HTR-8/SVneo (cell line): ENCODE measurements at places on chromosomes 4 and X.

DNA sequence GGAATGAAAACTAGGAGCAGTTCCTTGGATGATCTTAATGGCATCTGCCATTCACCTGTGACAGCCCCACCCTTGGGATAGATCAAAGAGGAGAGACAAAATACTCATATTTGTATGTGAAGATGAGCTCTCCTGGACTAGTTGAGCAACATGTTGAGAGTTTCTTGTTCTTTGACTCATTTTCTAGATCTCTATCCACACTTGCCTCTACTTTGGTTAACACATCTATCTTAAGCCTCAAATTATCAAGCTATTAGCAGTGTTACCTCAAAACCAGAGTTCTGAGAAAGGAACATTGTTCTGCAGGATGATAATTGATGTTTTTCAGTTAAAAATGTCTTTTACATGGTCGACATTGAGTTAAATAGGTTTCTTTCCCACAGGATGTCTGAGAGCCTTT, 94.2 kb upstream of the TEX13D start:
- no peak for DNase-seq

GRCh38 chr4:167492007-167492406, 257.7 kb upstream of the SPOCK3 start:
- no peak for DNase-seq

GRCh38 chr4:113582737-113583136, 178.8 kb downstream of the CAMK2D start:
- DNase-seq: no peak

- DNase-seq: no peak
Measured at GRCh38 chrX:78357342-78358055, 30.1 kb upstream of the CYSLTR1 start.

GRCh38 chr4:148757171-148757570, 315.0 kb upstream of the NR3C2 start:
- DNase-seq: no peak

GRCh38 chr4:136302566-136302965, 1229.7 kb downstream of the PCDH18 start:
- DNase-seq: no peak

DNA sequence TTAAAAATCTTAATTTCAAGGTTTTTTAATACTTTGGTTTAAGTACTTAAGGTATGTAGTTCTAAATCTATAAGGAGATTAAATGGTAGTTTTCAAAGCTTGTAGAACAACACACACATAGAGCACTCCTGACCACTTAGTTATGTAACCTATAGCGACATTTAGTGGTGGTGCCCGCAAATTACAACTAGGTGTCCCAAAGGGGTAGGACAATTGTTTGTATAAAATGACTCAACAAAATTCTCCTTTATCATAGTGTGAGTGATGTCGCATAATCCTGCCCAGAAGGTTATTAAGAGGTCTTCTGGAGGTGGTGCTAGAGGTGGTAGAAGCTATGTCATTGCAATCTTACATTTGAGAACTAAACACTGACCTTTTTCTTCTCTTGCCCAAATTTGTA, 373.0 kb upstream of the RASGEF1B start:
- peak; percentile 10 for DNase-seq

- DNase-seq: no peak
Measured at GRCh38 chr4:151678048-151678872, 82.5 kb downstream of the GATB start.

GRCh38 chrX:123185721-123186120, 1.6 kb downstream of the GRIA3 start:
- DNase-seq: no peak

- no peak for DNase-seq
Measured at GRCh38 chrX:33989936-33990335, 142.2 kb downstream of the FAM47A start.

DNA sequence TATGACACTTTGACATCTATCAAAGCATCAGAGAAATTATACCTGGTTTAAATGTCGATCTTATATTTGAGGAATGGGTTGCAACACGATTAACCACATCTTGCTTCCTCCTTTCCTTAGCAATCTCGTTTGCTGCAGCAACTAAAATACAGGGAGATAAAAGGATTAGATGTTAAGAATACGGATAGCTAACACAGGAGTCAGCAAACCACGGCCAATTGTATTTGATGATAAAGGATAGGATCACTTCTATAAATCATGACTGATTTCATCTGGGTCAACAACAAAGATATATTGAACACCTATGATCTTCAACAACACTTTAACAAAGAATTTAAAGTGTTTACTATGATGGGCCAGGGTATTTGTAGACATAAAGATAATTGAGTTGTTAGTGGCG, 5.0 kb downstream of the MAP7D3 start:
- DNase-seq: no peak

DNA sequence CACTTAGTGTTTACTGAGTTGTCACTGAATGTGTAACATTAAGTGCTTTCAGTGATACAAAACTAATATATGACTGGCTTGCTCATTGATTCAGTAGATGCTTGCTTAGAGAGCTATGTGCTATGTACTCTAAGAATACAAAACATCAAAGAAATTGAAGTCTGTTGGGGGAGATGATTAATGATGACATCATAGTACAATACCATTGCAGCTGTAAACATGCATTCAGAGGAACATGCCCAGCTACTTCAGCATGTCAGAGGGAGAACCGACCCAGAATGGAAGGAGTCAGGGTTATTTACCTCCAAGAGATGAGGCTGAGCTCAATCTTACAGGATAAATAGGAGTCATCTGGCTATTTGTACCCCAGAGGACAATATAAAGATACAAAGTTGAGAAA, 290.8 kb downstream of the TENM3 start:
- no peak for DNase-seq

- no peak for DNase-seq
Measured at GRCh38 chrX:55750256-55750655, 32.7 kb downstream of the RRAGB start.

DNA sequence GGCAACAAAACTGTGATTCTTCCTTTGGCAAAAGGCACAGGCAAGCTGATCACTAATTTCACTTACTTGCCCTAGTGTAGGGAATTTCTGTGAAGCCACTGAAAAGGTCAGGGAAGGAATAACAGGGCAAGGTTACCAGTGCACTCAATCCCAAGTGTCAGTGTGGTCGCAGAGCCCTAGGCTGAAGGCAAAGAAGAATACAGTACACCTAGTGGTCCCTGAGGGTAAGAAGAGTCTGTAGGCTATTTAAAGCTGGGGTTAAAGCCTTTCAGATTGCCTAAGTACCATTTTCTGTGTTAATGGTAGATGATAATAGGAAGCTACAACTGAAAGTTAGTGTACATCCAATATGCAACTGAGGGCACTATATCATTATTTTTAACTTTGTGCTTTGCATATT, 173.6 kb upstream of the NRK start:
- no peak for DNase-seq

- DNase-seq: peak; percentile 17
Measured at GRCh38 chr4:28225050-28225449, 1364.4 kb downstream of the STIM2 start.

DNA sequence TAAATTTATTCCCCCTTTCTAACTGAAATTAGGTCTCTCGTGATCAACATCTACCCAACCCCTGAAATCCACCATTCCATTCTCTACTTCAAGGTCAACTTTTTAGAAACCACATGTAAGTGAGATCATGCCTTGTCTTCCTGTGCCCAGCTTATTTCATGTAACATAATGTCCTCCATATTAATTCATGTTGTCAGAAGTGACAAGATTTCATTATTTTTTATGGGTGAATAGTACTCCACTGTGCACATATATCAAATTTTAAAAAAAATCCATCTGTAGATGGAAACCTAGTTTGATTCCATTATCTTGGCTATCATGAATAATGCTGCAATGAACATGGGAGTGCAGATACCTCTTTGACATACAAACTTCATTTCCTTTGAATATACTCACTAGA, 1.5 kb downstream of the PPID start:
- DNase-seq: no peak

- peak; percentile 61 for DNase-seq
Measured at GRCh38 chrX:54357414-54358377, at the start of gene WNK3. TSS of gene WNK3 (minus strand) at chrX:54358046.

DNA sequence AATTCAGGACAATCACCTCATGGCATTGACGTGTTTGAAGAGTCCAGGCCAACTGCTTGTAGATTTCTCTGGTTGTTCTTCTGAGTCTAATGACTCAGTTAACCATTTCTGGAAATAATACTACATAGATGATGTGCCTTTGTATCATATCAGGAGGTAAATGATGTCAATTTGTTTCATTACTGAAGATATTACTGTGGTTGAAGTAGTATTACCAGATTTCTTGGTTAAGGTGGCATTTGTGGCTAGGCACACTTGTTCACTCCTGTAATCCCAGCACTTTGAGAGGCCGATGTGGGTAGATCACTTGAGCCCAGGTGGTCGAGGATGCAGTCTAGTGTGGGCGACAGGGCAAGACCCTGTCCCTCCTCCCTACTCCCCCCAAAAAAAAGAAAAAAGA, 15.7 kb downstream of the RPL9 start:
- DNase-seq: no peak

DNA sequence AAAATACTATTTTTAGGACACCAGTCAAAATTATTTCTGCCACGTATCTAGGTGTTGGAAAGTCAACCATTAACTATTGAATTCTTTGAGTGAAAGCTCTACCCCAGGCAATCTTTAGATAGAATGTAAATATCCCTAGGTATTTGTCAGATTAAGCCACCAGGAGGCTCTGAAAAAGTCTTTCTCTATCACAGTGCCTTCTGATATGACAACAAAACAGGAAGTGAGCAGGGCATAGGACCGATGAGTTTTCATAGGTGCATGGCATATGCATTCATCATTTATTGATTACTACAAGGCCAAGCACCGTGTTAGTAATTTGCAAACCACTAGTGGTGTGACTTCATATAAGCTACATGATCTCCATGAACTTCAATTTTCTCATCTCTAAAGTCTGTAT, 333.6 kb upstream of the F9 start:
- no peak for DNase-seq

DNA sequence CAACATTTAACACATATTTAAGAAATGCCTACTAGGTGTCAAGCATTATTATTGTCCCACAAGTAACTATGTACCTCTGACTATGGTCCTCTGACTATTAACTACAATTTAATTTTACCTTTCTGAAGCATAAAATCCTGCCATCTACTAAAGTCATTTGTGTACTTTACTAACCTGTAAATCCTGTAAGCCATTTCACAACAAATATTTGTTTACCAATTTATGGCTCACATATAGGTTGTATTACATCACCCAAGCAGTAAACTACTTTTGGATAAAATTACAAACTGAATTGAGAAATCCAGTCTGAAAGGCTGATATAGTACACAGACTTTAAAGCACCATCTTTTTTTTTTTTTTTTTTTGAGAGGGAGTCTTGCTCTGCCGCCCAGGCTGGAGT, 43.8 kb downstream of the CNGA1 start:
- DNase-seq: no peak

DNA sequence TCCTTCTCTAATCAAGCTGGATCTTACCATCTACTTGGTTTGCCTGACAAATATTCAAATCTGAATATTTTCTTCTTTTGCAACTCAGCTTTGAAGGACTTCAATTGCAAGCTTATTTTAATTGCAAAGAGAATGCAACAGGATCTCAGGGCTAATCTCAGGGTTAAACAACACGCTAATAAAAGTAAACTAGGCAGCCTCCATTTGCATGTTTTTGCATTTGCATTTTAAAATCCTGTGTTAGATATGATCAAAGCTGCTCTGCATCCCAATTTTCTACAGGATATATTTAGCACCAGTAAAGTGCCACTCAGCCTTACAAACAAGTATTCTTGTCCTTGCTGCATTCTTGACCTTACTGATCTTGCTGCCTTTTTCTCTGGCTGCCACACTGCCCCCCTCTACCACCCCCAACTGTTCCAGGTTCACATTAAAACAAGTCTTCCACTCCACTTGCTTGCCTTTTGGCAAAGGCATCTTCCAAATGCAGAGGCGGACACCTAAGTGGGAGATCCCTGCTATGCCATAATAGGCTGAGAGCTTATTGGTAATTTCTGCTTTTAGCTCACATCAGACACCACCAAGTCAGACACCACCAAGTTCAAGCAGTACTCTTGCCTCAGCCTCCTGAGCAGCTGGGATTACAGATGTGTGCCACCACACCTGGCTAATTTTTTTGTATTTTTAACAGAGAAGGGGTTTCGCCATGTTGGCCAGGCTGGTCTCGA, 48.1 kb downstream of the GPRIN3 start:
- no peak for DNase-seq
